ENCODE measurements at places on chromosomes 2 and 18.

GRCh38 chr2:18934886-18935285 lies 345.5 kb upstream of the NT5C1B start:
- no peak for DNase-seq

DNA sequence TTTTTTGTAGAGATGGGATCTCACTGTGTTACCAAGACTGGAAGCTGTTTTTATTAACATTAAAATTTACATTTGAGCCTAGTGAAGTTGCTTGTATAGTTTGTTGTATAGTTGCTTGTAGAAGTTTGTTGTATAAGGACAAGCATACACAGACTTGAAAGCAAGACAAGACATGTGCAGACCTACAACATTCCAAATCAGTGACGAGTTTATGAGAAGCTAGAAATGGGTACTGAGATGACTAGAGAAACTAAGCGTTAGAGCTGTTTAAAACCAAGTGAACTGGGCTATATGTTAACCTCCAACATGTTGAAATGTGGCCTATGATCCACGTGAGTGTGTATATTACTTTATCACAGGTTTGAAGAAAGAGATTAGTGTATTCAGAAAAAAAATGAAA lies 39.1 kb downstream of the ABCB11 start:
- no peak for DNase-seq

DNA sequence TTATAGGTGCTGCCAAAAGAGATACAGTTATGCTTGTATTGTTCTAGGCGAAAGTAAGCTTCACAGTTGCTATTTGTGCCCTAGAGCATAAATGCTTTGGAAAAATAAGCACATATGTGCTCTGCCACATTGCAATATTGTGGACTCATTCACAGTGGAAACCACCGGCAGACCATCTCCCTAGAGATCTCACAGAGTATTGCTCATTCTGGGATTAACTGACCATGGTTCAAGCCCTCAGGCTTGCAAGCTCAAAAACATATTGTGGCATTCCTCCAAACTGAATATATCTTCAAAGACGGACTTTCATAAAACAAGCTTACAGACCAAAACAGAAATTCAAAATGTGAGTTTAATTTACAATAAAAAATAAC lies 158.2 kb upstream of the CCDC150 start:
- DNase-seq = peak; percentile 81

GRCh38 chr2:7016601-7017211 lies 99.5 kb downstream of the RNF144A start:
- DNase-seq = no peak

DNA sequence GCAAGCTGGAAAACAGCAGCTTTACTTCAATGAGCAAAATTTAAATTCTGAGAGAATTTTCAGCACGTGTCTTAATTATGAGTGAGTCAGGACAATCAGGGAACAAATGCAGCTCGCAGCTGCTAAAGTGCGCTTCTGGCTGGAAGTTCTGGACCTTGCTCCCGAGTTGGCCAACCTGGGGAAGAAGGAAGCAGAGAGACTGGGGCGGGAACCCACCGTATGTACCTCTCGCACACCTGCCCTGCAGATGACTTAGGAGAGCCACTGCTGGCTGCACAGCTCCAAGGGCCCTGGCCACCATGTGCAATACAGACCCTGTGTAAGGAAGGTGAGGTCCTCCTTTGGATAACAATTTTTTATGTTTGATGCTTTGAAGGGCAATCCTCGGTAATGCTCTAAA lies 42.4 kb downstream of the REEP1 start:
- no peak for DNase-seq

DNA sequence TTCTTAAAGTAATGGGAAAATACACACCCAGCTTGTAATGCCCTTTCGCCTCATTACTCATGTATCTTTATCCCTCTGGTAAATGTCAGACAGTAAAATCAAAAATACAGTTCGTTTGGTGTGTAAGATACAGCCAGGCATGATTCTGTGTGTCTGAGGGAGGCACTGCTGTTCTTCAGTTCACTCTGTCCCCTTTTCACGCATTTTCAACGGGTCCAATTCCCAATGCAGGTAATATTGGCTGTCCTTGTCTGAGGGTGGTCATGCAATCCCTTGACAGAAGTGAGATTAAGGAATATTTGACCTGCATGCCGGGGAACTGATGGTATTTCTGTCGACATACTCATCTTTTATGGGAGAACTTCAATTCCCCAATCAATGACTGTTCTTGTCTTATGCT lies 587.2 kb upstream of the NXPH2 start:
- no peak for DNase-seq

Measured in fibroblast of skin of right quadriceps (primary cell).